ENCODE measurements at places on chromosomes 11 and 22. TPM values are rescaled to one million over a fixed set of nuclear protein-coding genes. Genes with fewer than 3 reads are reported as not detected.

The RAG2 gene
- total RNA-seq = not detected

The SEZ6L gene
- not detected for total RNA-seq

The CASP5 gene
- not detected for total RNA-seq

The GAL3ST1 gene
- total RNA-seq = not detected

The MYO7A gene
- 0.65 TPM for total RNA-seq

The TMEM151A gene
- total RNA-seq = not detected

The TUBA8 gene
- total RNA-seq = 6.8 TPM

The KIRREL3 gene
- total RNA-seq = under 0.01 TPM

The ARHGAP32 gene
- 8.1 TPM for total RNA-seq

The RASL10A gene
- 2.9 TPM for total RNA-seq

The OR2AG1 gene
- total RNA-seq = not detected

The APOL4 gene
- total RNA-seq = not detected

The C11orf97 gene
- total RNA-seq = not detected

The SYCE3 gene
- total RNA-seq = not detected

The RHOD gene
- 6.2 TPM for total RNA-seq

The MS4A15 gene
- total RNA-seq = not detected

The P2RY6 gene
- total RNA-seq = not detected

The CSNK2A3 gene
- 1.5 TPM for total RNA-seq

The MPST gene
- total RNA-seq = 137 TPM

The ARHGAP8 gene
- not detected for total RNA-seq

The PAFAH1B2 gene
- 379 TPM for total RNA-seq

The FIBIN gene
- total RNA-seq = 0.32 TPM

The DAGLA gene
- total RNA-seq = 0.65 TPM

The TRIM68 gene
- total RNA-seq = 20.1 TPM

The CDC45 gene
- total RNA-seq = 55.8 TPM

The FGF3 gene
- not detected for total RNA-seq

The TTC28 gene
- total RNA-seq = 13.3 TPM

The CCS gene
- total RNA-seq = 49.2 TPM
